ENCODE measurements at places on chromosomes 4 and X.
A peak's percentile ranks its signal among the peaks of the same experiment; 100 is the strongest.

- DNase-seq: peak; percentile 6
Measured at GRCh38 chr4:84319124-84319523, 180.0 kb downstream of the NKX6-1 start.

DNA sequence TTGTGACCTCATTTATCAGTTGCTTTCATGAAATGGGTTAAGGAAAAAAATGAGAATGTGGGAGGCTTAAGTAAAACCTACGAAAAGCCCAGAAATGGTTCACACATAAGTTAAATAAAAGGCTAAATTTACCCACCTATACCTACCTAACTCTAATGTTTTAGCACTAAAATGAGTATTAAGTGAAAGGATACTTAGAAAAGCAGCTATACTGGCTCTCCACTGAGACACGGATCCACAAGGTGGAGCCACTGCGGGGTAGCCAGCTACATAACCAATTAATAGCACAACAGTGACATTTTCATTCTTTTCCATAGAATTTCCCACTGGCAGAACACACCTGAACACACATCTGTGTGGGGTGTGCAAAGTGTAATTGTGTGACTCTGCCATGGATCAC, 101.9 kb downstream of the MAML3 start:
- DNase-seq: peak; percentile 51

DNA sequence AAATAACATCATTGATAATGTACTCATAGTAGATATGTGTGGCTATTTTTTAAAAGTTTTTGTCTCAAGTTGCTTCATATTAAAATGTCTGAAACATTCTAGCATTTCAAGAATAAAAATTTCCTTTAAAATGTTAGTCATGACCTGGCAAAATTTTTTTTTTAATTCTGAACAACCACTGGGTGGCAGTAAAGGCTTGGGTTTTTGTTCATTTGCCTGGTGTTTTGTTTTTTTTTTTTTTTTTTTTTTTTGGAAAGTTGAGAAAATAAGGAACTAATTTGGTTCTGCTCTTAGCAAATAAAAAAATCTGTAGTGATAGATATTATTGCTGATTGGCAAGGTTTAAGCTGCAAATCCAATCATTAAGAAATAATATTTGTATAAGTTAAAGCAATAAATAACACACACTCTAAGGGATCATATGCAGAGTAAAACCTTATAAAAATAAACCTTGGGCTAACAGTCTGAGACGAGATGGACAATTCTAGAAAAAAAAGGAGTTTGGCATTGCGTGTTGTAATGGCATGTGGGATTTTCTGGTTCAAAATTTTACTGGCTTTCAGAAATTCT, 81.4 kb downstream of the CEP44 start:
- DNase-seq: peak; percentile 54

DNA sequence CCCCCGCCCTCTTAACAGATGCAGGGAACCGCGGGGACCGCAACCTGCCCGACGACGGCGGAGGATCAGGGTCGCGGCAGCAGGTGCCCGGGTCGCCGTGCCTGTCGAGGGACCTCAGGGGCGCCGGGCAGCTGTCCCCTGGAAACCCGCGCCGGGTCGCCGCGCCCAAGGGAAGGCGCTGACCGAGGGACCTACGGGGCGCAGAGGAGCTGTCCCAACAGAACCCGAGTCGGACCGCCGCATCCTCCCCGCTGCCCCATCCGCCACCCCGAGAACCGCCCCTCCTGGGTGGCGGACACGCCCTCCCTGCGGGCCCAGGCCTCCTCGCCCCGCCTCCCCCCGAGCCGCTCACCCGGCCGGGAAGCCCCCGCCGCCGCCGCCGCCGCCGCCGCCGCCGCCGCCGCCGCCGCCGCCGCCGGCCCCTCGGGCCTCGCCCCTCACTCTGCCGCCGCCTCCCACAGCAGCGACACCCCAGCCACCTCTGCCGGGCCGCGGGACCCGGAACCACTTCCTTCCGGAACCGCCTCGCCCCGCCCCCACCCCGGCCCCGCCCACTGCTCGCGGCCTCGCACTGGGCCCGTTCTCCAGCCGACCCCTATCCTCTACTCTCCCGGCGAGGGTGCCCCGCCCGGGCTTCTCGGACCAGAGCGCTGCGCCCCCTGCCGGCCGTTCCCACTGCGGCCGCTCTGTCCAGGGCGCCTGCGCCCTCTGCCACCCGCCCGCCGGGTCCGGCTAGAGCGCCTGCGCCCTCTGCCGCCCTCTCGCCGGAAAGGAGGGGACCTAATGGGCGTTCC, at the start of gene BCLAF3:
BCLAF3 (minus strand) TSS at position 506 of the 794 bp plus-strand sequence. CDS start 20,797 bp downstream, outside the sequence.
- DNase-seq: peak; percentile 94

- no peak for DNase-seq
Measured at GRCh38 chr4:55907469-55907868, 41.3 kb upstream of the CEP135 start.

GRCh38 chr4:56048702-56049431, 100.1 kb downstream of the CEP135 start:
- DNase-seq: peak; percentile 61

DNA sequence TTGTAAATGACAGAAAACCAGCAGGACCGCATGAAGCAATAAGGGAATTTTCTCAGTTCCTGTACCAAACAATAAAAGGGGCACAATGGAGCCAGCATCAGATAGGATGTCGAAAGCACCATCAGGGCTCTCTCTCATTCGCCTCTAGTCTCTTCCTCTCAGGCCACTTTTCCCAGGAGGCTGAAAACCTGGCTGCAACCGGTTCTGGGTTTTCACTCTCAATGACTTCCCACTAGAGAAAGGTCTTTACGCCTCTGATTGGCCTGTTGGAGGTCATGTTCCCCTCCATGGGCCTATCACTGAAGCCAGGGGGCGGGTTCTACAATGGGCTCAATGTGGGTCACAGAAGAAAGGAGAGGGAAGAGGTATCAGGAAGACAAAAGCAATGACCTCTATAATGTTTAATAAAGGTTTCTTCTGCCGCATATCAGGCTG, 29.3 kb downstream of the ZNF827 start:
- peak; percentile 76 for DNase-seq

DNA sequence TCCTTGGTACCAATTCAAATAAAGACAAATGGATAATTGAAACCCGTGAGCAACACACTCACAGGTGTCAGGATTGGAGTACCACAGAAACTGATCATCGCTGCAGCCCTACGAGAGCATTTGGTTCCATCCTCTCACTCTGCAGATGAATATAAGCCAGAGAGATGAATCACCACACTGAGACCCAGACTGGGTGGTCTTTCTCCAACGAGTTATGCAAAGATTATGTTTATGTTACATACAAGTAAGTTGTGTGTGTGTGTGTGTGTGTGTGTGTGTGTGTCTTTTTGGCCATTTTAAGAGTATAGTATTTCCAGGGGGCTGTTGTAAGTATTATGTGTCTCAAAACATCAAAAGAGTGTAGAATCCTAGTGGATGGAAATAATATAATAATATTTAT, 329.5 kb upstream of the ZFP42 start:
- DNase-seq: no peak

DNA sequence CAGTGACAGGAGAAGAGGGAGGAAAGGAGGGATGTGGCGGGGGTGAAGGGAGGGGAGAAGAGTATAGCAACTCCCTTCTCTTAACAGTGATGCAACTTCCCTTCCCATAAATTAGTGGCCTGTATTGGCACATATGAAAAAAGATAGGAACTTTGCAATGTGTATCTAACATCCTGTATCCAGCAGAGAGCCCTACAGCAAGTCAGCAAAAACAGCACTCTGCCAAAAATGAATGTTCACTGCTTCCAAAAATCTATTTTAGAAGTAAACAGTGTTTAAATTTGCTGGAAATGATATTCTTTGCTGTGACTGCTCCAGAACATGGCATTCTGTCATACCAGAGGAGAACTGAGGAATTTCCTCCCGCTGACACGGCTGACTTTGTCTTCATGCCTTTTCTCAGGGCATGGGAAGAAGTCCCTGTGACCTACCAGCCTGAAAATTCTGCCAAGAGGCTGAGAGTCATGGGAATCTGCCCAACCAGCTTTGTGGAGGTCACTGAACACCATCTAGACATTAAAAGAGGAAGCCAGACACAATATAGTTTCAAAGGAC, 343.4 kb upstream of the RASGEF1B start:
- no peak for DNase-seq

- DNase-seq: no peak
Measured at GRCh38 chr4:155761047-155761446, 2.2 kb downstream of the GUCY1B1 start.

DNA sequence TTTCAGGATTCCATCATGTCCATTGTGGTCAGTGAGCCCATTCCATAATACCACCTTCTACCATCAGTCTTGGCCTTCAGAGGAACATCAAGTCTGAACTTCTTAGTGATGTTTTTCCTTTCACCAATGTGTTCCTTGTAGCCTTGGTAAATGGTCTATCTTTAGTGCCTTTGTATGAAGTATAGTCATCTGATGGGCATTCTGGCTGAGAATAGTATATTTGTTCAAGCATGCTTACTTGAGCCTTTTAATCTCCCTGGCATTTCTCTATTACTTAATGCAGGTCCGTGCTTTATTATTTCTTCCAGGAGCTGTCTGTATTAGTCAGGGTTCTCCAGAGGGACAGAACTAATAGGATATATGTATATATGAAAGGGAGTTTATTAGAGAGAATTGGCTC, 99.7 kb downstream of the TLL1 start:
- DNase-seq: peak; percentile 6

DNA sequence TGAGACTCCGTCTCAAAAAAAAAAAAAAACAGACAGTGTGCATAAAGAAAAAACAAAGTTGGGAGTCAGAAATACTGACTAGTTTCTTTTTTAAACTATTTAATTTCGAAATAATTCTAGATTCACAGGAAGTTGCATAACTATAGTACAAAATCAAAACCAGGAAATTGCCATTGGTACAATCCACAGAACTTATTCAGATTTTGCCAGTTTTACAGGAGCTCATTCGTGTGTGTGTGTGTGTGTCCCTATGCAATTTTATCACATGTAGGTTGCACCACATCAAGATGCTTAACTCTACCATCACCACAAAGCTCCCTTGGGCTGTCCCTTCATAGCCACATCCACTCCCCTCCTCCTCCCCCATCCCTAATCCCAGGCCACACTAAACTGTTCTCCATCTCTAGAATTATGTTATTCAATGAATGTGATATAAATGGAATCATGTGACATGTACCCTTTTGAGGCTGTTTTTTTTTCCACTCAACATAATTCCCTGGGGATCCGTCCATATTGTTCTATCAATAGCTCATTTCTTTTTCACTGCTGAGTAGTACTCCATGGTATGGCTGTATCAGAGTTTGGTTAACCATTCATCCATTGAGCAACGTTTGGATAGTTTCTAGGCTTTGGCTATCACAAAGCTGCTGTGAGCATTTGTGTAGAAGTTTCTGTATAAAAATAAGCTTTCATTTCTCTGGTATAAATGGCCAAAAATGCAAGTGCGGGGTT, 16.3 kb upstream of the DDX3X start:
- no peak for DNase-seq

- no peak for DNase-seq
Measured at GRCh38 chr4:109662771-109663170, 40.5 kb downstream of the CASP6 start.
